Aorta (tissue), 5 donors: ENCODE measurements at places on chromosomes 7 and 10. TPM values are rescaled to one million over a fixed set of nuclear protein-coding genes. Genes with fewer than 3 reads are reported as not detected.

DNA sequence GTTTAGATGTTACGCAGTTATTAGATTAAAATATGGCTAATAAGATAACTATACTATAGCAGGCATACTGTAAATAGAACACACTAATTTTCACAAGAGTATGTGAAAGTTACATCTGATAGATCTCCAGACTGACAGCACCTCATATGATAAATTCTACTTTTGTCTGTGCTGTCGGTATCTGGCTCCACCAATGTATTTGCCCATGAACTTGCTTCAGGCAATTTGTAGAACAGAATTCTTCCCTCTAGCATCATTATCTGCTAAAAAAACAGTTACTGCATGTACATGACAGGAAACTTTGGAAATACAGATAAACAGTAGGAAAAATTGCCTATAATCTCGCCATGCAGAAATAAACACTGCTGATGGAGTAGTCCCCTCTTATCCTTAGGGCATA, 137.7 kb downstream of the WNT2 start:
- no peaks in the 10 kb centered on the region for H3K4me1 ChIP-seq
- H3K27me3 ChIP-seq, result no peaks in the 10 kb centered on the region
- H3K27ac ChIP-seq, result no peak overlapping the region
- no peak for DNase-seq
- H3K36me3 ChIP-seq, result peaks cover 4% of the 10 kb centered on the region
- no peak overlapping the region for H3K4me3 ChIP-seq

- H3K4me3 ChIP-seq, result no peak overlapping the region
- DNase-seq, result no peak
- H3K27me3 ChIP-seq, result no peaks in the 10 kb centered on the region
- no peaks in the 10 kb centered on the region for H3K36me3 ChIP-seq
- H3K4me1 ChIP-seq, result no peaks in the 10 kb centered on the region
- no peak overlapping the region for H3K27ac ChIP-seq
Observed at GRCh38 chr10:79188154-79188965, 119.6 kb downstream of the ZMIZ1 start.

DNA sequence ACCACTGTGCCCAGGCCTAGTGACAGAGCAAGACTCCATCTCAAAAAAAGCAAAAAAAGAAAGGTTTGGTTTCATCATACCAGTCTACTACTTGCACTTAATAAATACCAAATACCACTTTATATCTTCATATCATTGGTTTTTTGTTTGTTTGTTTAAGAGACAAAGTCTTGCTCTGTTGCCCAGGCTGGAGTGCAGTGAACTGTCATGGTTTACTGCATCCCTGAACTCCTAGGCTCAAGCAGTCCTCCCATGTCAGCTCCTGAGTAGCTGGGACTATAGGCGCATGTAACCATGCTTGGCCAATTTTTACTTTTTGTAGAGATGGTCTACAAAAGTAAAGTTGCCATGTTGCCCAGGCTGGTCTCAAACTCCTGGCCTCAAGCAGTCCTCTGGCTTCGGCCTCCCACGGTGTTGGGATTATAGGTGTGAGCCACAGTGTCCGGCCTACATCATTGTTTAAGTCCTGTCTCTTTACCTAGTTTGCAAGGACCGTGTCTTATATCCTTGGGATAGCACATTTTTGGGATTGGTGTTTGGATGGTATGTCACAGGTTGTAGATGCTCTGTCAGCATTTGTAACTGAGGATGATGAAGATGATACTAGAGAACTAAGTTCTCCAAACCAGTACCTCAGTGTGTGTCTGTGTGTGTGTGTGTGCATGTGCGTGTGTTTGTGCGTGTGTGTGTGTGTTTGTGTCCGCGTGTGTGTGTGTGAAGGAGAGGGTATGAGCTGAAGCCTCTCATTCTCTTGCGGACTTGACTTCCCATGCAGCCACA, 9.3 kb downstream of the LMTK2 start:
- no peaks in the 10 kb centered on the region for H3K36me3 ChIP-seq
- H3K4me3 ChIP-seq, result no peak overlapping the region
- H3K27me3 ChIP-seq, result no peaks in the 10 kb centered on the region
- DNase-seq, result no peak
- no peak overlapping the region for H3K27ac ChIP-seq

GRCh38 chr7:116516324-116516723, 8.5 kb upstream of the CAV1 start:
- no peak for DNase-seq
- H3K27me3 ChIP-seq, result no peaks in the 10 kb centered on the region
- peaks cover under 1% of the 10 kb centered on the region for H3K4me1 ChIP-seq

GRCh38 chr7:27142580-27143022, 880 bp downstream of the HOXA5 start:
- H3K27ac ChIP-seq, result peak overlapping the region; percentile 20
- H3K27me3 ChIP-seq, result no peaks in the 10 kb centered on the region
- no peaks in the 10 kb centered on the region for H3K36me3 ChIP-seq
- H3K4me1 ChIP-seq, result no peaks in the 10 kb centered on the region

DNA sequence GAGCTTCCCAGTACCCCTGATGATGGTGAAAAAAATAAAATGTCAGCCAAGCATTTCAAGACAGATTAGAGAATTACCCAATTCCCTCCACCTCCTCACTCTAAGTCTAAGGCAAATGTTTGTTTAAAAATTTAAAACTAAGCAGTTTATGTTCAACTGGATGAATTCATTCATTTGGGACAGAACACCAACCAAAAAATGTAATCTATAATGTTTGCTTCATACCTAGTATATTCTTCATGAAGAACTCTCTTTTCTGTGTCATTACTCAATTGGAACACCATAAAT, 325.7 kb upstream of the BMPER start:
- DNase-seq, result no peak
- no peaks in the 10 kb centered on the region for H3K4me1 ChIP-seq
- no peaks in the 10 kb centered on the region for H3K27me3 ChIP-seq
- no peak overlapping the region for H3K27ac ChIP-seq
- H3K4me3 ChIP-seq, result no peak overlapping the region

- H3K4me1 ChIP-seq, result peaks cover 17% of the 10 kb centered on the region
- H3K36me3 ChIP-seq, result no peaks in the 10 kb centered on the region
- no peak overlapping the region for H3K4me3 ChIP-seq
- no peak for DNase-seq
- peak overlapping the region; percentile 71 for H3K27ac ChIP-seq
- H3K27me3 ChIP-seq, result no peaks in the 10 kb centered on the region
Observed at GRCh38 chr10:20745556-20746375, 151.3 kb downstream of the NEBL start.

- no peak overlapping the region for H3K27ac ChIP-seq
- no peaks in the 10 kb centered on the region for H3K36me3 ChIP-seq
- H3K4me1 ChIP-seq, result peaks cover 2% of the 10 kb centered on the region
- H3K27me3 ChIP-seq, result no peaks in the 10 kb centered on the region
- no peak overlapping the region for H3K4me3 ChIP-seq
Observed at GRCh38 chr10:44013981-44014380, 365.3 kb upstream of the ZNF32 start.

- no peaks in the 10 kb centered on the region for H3K27me3 ChIP-seq
- no peaks in the 10 kb centered on the region for H3K4me1 ChIP-seq
- no peaks in the 10 kb centered on the region for H3K36me3 ChIP-seq
- no peak overlapping the region for H3K27ac ChIP-seq
- DNase-seq, result no peak
Observed at GRCh38 chr7:123935436-123936381, 10.7 kb downstream of the SPAM1 start.

DNA sequence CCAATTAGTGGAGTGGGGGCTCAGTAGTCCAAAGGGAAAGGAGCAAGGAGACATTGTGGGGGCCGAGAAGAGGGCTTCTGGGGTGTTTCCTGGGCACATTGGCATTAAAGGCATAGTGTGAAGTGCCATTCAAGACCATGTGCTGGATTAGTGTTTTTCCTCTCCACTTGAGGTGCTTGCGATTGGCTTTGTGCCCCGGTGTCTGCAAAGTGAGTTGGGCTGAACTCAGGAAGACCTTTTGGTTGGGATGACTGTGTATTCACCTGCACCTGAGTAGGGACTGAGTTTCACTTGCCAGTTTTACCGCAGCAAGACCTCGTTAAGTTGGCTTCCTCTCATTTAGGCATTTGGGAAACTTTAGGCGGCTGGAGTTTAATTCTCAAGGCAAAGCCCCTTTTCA, 73.0 kb downstream of the TCF7L2 start:
- no peak for DNase-seq
- no peaks in the 10 kb centered on the region for H3K36me3 ChIP-seq
- peak overlapping the region; percentile 3 for H3K27ac ChIP-seq
- peaks cover 17% of the 10 kb centered on the region for H3K4me1 ChIP-seq
- no peaks in the 10 kb centered on the region for H3K27me3 ChIP-seq

DNA sequence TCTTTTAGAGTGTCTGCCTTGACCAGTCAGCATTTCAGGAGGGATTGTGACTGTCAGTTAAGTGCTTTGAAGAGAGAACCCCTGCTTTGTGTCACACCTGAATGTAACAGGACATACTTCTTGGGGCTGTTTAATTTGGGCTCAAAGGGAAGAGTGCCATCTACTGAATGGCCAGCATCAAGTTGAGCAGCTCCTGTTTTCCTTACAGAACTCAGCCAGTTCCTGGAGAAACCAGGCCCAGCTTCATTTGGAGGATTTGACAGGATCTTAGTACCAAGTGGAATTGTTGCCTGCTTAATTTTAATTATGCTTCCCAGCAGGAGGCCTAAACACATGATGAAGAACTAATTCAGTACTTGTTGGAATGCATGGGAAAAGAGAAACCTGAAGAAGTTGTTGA, 8.3 kb downstream of the ADD3 start:
- no peak for DNase-seq
- H3K27me3 ChIP-seq, result no peaks in the 10 kb centered on the region
- no peaks in the 10 kb centered on the region for H3K36me3 ChIP-seq

DNA sequence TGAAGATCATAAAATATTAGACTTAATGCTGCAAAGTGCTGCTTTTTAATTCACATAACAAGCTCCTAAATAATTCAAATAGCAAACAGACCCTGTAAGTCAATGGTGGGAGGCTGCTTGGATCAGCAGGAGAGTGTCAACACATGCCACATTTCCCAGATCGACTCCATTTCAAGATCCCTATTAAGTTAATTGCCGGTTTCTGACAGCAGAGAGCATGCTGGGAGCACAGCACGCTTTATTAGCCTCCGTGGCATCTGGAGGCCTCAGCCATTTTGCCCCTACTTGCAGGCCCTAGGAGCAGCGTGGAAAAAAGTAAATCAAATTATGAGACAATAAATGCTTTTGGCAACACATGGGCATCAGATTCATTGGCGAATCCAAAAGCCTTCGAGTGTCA, 201.0 kb downstream of the EMX2 start:
- no peaks in the 10 kb centered on the region for H3K27me3 ChIP-seq
- H3K36me3 ChIP-seq, result no peaks in the 10 kb centered on the region
- no peaks in the 10 kb centered on the region for H3K4me1 ChIP-seq

DNA sequence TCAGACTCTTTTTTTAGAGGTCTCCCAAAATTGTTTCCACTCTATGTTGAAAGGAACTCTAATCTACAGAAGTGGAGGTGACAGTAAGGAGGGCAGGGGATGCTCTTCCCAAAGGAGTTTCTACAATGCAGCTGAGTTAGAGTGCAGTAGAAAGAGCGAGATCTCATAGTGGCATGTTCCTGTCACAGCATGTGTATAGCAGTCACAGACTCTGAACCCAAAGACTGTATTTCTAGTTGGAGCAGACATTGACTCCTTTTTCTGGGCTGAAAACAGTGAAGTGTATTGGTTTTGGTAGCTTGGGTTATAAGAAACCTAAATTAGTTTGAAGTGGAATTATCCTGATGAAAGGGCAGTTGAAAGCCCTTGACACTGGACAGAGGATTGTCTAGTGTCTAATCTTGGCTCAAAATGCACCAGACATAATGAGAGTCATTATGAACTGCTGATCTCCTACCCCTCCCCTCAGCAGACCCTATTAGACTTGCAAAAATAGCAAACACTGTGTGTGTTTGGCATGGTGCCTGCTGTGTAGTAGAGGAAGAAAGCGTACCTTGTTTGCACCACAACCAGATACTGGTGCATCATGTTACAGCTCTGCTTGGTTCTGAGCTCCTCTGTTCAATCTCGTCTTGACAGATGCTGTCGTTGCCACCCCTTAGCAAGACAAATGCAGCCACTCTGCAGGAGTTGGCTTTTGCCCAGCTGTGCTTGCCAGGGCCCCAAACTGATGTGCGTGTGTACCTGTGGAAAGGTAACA, 336.0 kb downstream of the AUTS2 start:
- H3K4me1 ChIP-seq, result no peaks in the 10 kb centered on the region
- no peak overlapping the region for H3K4me3 ChIP-seq
- no peak for DNase-seq
- H3K27ac ChIP-seq, result no peak overlapping the region
- H3K36me3 ChIP-seq, result no peaks in the 10 kb centered on the region

GRCh38 chr10:67151471-67151870, 225.6 kb downstream of the LRRTM3 start:
- H3K4me3 ChIP-seq, result no peak overlapping the region
- H3K27me3 ChIP-seq, result no peaks in the 10 kb centered on the region
- DNase-seq, result no peak
- no peaks in the 10 kb centered on the region for H3K4me1 ChIP-seq

DNA sequence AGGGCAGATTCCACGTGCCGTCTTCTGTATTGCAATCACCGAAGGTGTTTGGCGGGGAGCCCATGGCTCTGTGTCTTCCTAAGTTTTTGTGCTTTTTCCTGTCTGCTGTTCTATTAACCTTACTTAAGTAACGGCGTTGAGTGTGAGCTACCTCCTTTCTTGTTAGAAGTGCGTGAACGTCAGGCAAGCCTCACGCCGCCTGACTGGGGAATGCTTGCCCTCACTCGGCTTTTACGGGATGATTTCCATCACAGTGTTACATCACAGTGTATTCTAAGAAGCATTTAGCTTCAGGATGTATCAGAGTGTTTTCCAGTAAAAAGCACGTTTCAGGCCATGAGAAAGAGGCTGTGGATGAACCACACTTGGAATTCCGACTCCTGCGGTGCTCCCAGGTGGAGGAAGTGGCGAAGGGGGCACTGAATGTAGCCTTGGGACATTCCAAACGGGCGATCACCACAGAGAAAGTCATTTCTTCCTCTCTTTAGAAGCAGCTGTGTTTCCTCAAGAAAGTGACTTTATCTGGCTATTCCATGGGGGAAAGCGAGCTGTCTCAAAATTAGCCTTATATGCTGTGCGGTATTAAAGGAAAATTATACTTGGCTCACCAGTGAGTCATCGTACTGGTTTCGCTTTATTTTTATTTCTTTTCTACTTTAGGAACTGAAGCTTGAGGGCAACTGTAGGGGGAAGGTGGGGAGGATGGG, 290.7 kb downstream of the KLF6 start:
- H3K27me3 ChIP-seq, result no peaks in the 10 kb centered on the region
- no peaks in the 10 kb centered on the region for H3K36me3 ChIP-seq
- no peak overlapping the region for H3K4me3 ChIP-seq
- no peaks in the 10 kb centered on the region for H3K4me1 ChIP-seq
- peak overlapping the region; percentile 90 for H3K27ac ChIP-seq

Gene VPS41
- 77.0 TPM for total RNA-seq

Gene NUTM2A
- total RNA-seq, result 1.0 TPM

Gene CEP55
- 1.4 TPM for total RNA-seq

Gene TUBAL3
- total RNA-seq, result not detected

Gene SPDYE11
- not detected for total RNA-seq

Gene ACTL6B
- not detected for total RNA-seq

Gene CPED1
- 119 TPM for total RNA-seq

Gene VGF
- total RNA-seq, result not detected

Gene VOPP1
- 82.9 TPM for total RNA-seq

Gene CLDN15
- 14.8 TPM for total RNA-seq

Gene OR6B1
- not detected for total RNA-seq
